ENCODE measurements at places on chromosomes 1 and 21.

- DNase-seq = no peak
Measured at GRCh38 chr1:165807613-165808012, 19.8 kb upstream of the UCK2 start.

DNA sequence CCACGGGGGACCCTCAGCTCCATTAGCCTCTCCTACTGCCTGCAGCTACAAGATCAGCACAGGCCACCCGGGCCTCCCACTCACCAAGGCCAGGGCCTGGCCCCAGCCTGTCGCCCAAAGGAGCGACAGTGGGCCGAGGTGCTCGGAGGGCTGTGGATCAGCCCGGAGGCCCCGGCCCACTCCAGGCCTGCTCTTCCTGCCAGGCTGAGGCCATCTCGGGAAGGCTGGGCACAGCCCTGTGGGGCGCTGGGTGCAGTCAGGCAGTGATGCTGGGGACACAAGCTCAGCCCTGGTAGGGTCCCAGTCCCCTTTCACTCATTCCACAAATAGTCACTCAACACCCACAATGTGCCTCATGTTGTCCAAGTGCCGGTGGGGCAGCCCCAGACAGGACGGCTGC, 58.8 kb downstream of the CASZ1 start:
- no peak for DNase-seq

DNA sequence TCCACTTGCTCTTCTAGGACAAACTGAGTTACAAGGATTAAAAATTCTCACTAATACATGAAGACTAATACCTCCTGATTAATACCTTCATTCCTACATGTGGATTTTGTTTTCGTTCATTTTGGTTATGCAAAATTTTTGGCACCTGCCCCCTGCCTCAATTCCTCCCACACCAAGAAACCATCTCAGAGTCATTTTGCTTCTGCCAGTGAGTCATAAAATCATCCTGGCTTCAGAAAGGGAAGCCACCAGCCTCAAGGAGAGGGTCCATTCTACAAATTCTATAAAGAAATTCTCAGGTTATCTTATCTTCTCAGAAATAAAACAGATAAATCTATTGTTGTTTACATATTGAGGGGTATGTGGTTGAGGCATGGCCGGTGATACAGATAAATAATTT, 103.2 kb upstream of the COA6 start:
- DNase-seq = no peak

DNA sequence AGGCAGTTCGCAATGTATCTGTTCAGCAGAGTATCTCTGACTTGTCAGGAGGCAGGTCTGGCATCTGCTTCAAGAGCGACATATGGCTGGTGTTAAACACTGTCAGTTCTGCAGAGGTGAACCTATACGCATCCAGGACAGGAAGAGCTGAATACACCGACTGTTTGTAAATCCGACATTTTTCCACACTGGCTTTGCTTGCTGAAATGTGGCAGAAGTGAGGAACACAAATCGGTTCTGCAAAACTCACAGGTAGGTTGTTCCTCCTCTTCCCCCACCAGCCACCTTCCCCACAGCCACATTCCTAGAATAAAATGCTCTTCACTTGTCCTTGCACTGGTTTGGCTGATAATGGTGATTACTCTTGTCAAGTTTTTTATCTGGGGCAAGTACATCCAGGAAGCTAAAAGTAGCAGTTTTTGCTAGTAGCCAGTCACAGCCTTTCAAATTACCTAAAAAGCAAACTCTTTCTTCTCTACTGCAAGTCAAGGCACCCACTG, 289.2 kb downstream of the GRIK1 start:
- DNase-seq = no peak

- no peak for DNase-seq
Measured at GRCh38 chr1:96710708-96711477, 10.7 kb upstream of the PTBP2 start.

GRCh38 chr1:170481000-170481399, 51.0 kb upstream of the GORAB start:
- DNase-seq = no peak

DNA sequence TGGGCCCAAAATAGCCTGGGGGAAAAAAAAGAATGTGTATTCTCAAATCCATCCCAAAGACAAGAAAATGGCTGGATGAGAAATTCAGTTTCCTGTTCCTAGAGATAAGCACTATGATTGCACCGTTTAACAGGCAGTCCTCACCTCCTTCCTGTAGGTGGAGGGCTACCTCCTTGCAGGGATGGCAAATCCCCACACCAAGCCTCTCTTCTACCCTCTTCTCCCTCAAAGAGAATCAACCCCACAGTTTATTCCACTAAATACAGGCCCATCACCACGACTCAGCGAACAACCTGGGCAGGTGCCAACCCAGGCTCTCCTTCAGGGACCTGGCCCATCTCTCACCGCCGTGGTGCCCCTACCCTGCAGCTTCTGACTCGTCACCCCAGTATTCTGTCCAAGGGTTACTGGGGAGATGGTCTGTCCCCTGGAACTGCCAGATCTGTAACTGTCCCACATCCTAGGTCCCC, 3.4 kb upstream of the CHD5 start:
- no peak for DNase-seq

GRCh38 chr1:34851431-34852105, 8.0 kb downstream of the SMIM12 start:
- DNase-seq = peak; percentile 90

DNA sequence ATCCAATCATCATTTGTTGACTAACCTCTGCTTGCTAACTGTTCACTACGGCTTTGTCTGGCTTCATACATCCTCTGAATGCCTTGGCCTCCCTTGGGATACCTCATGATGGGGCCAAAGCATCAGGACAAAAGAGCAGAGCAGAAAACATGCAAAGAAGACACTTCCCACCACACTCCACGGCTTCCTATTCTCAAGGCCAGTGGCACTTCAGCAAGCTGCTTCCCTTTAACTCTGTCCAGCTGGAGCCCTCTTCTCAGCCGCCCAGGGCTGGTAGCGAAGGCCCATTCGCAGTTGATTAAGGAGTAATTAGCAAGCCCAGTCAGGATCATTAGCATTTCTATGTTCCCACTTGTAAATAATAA, 224.3 kb upstream of the FGGY start:
- DNase-seq = no peak

DNA sequence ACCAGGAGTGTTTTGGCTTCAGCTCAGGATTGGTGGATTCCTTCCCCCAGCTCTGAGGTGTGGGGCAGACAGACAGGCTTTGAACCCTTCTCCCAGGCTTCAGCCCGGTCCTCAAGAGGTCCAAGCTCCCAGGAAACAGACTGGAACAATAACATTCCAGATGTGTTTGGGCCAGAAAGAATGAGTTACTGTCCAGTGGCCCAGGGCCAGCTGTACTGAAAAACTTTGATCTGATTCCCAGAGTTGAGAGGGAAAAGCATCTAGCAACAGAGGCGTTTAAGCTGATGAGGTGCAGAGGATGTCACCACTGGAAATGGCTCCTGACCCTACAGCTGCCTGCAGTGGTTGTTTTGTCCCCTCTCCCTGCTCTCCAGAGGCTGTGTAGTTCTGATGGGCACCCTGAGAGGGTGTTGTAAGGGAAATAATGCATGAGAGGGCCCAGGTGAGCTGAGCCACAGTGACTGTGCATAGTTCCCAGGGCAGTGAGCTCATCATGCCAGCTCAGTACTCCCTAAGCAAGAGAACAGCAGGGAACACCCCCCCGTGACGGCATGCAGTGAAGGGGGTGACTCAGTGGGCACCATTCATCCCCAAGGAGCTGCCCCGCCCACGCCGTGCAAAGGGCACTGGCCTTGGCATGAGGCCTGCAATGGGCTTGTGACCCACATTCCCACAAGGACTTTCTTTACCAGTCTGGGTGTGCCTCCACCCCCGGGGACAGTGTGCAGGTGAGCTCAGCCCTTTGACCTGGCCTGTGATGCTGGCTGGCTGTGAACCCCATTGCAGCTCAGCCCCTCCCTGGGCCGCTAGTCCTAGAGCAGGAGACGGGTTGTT, 13.8 kb upstream of the SFN start:
- DNase-seq = no peak

GRCh38 chr1:76038287-76039004, 36.1 kb upstream of the ST6GALNAC3 start:
- DNase-seq = no peak

DNA sequence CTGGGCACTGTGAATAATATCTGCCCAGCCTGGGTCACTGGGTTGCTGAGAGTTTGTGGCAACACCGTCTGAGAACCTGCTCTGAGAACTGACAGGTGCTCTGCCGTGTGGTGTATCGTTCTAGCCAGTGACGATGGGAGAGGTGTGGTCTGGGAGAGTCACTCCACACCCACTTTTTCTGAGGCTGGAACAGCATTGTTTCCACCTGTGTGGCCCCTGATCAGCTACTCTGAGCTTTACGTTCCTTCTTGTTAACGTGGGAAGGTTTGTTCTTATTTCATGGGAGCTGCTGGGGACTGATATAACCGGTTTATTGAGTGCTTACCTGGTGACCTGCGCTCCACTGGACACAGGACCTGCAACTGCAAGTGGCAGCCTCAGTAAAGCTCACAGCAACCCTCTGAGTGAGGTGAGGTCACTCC, 34.8 kb upstream of the TENT5C start:
- no peak for DNase-seq

GRCh38 chr1:156461781-156462647, 38.6 kb downstream of the MEF2D start:
- DNase-seq = no peak

- no peak for DNase-seq
Measured at GRCh38 chr1:65195495-65196417, 47.8 kb downstream of the AK4 start.

DNA sequence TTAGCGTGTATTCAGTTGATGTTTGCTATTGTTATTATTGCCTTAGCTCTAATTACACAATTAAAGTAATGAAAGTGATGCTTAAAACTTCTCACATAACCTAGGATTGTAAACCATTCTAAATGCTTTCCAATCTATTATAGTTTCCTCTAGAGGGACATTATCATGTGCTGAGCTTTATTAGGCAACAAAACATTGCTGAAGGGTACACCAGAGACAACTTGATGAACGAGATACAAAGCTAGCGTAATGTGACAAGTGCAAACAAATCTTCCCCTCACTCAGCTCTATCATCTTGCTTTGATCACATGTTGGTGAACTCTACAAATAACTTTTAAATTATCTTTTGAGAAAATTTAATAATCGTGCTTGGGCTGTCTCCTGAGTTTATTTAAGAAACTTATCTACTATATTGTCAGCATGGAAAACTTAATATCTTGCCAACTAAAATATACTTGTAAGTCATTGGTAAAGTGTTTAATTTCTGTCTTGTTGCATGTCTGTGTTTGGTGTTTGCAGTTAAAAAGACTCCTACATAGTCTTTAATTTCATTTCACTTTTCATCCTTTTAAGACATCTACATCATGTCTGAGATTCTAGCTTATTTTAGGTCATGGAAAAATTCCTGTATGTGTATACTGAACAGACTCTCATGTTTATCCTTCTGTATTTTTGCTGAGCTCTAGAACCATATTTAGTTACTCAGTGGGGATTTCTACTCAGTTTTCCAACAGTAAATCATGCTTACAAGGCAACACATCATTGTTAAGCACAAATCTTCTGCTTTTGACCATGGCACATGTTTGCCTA, 104.2 kb upstream of the ADAMTS5 start:
- no peak for DNase-seq

DNA sequence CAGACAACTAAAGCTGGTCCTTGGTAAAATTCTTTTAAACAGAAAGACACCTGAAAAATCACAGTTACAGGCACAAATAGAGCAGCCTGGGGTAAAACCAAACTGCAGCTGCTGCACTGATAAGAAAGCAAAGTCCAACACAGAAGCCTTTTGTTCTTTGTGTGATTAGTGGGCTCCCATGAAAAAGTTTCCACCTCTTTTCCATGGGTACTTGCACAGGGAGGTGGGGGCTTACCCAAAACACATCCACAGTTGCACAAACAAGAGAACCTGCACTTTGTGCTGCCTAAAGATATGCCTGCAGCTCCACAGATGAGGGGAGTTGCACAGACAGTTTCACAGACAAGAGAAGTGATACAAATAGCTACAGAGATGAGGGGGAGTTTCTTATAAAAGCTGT, 106.7 kb upstream of the SLC5A9 start:
- no peak for DNase-seq

- no peak for DNase-seq
Measured at GRCh38 chr1:48760857-48761256, 15.8 kb downstream of the BEND5 start.

- DNase-seq = no peak
Measured at GRCh38 chr1:159705904-159706256, 8.5 kb downstream of the CRP start.

DNA sequence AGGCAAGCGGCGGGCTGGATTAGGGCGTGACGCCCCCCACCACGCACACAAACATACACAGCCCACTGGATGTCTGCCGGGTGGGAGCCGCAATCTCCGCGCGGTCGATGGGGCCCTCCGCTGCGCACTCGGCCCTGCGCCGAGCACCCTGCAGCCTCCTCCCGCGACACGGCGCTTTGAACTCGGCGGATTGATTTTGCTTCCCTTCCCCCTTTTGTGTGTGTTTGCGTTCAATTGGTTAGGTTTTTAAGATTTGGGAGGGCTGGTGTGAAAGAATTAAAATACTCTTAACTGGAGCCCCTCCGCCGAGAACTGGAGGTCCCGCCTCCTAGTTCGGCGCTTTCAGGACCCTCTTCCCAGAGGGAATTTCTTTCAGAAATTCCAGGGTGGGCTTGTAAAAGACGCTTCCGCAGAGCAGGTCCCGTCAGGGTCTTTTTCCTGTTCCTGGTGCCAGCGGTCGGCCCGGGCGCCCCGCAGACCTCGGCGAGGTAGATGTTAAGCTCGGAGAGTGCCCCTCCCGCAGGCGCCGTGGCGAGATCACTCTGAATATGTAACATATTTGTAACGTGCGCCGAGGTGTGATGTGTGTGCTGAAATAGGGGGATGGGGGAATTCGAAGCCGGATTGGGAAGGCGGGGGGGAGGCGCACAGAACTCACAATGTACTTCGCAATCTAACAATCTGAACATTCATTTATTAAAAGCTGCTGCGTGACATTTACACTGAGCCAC, 8.0 kb upstream of the BARHL2 start:
- no peak for DNase-seq

- DNase-seq = no peak
Measured at GRCh38 chr21:35236090-35236489, 187.0 kb upstream of the RUNX1 start.

- no peak for DNase-seq
Measured at GRCh38 chr1:25520446-25521061, 22.9 kb upstream of the LDLRAP1 start.

DNA sequence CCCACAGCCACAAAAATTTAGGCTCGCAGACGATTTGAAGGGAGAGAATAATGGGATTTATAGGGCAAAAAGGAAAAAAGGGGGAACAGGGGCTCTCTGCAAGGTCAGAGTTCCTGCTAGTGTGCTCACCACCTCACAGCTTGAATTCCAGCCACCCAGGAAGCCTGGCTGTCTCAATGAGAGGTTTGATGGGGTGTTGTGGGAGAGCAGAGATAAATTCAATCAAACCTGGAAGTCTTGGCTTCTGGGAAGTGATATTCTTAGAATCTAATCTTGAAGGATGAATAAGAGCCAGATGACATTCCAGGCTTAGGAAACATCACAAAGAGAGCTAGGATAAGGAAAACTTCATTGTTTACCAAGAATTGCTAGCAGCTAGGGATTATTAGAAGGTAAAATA, 47.4 kb upstream of the C21orf91 start:
- DNase-seq = no peak

- DNase-seq = no peak
Measured at GRCh38 chr1:9078752-9079500, 9.5 kb upstream of the SLC2A5 start.

- no peak for DNase-seq
Measured at GRCh38 chr1:214018386-214019268, 30.9 kb downstream of the PROX1 start.

All from coronary artery (tissue), 2 donors.